ENCODE measurements at places on chromosomes 12 and 14.
A peak's percentile ranks its signal among the peaks of the same experiment; 100 is the strongest.

- no peak for DNase-seq
Observed at GRCh38 chr14:104356738-104357688, 218.6 kb downstream of the KIF26A start.

DNA sequence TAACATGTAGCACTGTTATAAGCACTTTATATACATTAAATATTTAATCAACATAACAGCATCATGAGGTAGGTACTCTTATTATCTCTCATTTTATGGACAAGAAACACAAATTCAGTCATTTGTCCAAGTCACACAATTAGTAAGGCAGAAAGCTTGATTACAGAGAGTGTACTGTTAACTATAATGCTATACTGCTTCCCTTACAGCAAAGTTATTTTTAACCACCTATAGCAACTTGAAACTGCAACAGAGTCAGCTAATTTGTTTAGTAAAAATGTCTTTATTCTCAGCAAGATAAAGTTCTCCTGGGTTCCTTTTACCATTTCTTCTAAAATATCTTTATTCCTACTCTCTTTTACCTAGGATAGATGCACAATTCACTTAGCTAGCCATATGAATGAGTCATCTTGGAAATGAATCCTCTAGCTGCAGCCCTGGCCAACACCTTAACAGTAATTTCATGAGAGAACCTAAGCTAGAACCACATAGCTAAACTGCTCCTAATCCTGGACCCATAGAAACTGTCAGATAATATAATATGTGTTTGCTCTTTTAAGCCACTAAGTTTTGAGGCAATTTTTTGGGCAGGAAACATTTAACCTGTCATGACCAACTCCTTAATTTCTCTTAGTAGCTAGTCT lies 90.2 kb upstream of the HECTD1 start:
- no peak for DNase-seq

DNA sequence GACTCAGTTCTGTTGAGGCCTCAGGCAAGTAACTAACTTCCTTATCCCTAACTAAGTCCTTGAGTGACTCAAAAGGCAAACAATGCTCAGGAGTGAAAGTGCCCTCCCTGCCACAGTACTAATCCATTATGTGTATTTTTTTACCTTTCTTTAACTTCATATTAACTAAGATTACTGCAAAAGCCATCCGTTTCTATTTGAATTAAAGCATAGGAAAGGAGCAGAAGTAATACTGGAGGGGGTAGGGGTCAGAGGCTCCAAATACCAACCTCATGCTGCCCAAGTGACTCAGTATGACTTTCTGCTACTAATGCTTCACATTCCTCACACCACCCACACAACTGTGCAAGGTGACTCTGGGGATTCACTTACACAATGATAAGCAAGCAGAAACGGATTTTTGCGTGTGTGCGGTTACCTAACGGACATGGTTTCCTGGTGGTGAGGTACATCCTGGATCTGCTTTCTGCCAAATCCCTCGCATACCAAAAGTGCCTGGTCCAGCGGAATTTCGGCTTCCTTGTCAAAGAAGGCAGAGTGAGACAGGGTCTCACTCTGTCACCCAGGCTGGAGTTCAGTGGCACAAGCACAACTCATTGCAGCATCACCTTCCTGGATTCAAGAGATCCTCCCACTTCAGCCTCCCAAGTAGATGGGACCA lies 25.1 kb downstream of the MOK start:
- DNase-seq, result no peak

GRCh38 chr12:39123580-39124253 lies 218.3 kb upstream of the CPNE8 start:
- no peak for DNase-seq

DNA sequence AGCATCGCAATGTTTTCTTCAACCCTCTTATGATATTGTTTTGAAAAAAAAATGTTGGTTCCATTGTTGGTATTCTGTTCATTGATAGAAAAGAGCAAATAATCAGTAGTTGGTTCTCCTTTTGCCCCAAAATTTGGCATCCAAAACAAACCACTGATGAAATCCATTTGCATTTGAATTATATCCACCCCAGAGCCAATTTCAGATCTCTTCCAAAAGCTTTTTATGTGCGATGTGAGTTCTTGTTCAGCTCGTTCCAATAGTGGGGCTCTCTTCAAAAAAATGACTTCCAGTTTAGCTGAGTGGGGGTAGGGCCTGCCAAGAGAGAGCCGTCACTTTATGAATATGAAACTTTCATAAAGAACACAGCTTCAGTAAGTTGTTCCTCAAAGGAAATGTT lies 130.7 kb downstream of the DIO2 start:
- DNase-seq, result no peak

GRCh38 chr12:94689002-94689645 lies 38.8 kb upstream of the TMCC3 start:
- DNase-seq, result no peak

GRCh38 chr14:94342334-94342934 lies 19.3 kb upstream of the SERPINA6 start:
- DNase-seq, result peak; percentile 55

GRCh38 chr12:332581-333205 lies 56.4 kb downstream of the KDM5A start:
- no peak for DNase-seq

GRCh38 chr14:64423987-64424386 lies 35.8 kb downstream of the MTHFD1 start:
- peak; percentile 63 for DNase-seq

- DNase-seq, result no peak
Observed at GRCh38 chr12:59147791-59148190, 227.5 kb upstream of the LRIG3 start.

DNA sequence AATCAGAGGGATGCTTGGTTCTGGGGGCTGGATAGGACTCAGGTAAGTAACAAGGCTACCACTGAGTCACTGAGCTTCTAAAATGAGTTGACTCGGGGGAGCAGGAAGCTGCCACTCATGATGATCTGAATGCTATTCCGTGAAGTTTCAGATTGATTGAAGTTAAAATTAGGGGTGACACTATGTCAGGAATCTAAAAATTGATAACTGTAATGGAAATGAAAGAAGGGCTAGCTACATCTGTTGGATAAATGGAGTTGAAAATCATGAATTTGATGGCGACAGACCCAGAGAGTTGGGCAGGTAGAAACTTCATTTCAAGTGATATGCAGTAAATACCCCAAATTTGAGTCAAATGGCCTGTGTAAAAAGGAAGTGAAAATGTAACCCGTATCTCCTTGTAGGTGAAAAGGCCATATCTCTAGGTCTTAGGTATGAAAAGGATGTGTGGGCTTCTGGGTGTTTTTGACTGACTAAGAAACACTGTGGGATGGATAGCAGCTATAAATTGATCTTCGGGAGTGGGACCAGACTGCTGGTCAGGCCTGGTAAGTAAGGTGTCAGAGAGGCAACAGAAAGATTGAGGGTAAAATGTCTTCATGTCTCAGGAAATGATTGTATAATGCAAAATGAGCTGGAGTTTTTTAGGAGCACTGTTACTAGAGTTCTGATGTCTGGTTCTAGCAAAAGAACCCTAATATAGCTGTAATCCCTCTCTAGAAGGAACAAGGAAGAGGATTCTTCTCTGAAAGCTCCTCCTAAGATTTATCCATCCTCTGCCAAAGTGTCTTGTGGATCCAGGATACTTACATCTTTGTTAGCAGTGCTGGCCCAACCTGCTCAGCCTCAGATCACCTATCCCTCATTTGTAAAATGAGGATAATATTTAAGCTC lies 57.3 kb downstream of the DAD1 start:
- no peak for DNase-seq

DNA sequence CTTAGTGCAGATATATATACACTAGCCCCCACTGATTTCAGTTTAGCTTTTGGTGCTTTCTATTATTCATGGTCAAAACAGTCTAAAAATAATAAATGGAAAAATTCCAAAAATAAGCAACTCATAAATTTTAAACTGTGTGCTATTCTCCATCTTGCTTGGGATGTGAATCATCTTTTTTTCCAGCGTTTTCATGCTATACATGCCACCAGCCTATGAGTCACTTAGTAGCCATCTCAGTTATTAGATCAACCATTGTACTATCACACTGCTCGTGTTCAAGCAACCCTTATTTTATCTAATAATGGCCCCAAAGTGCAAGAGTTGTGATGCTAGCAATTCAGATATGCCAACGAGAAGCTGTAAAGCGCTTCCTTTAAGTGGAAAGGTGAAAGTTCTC lies 73.9 kb upstream of the KRR1 start:
- DNase-seq, result no peak

DNA sequence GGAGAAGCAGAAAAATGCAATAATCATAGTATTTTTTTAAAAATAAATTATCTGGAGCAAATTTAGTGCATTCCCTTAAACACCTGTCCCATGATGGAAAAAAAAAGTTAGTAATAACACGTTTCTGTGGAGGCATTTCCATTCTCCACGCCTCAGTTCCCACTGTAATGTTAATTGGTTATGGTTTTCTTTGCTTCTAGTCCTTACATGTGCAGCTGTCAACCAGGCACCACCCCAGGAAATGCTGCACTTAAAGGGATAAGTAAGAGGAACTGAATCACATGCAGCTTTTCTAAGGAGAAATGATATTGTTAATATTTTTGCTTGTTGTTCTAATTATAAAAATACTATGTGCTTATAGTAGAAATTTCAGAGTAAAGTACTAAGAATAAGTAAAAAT lies 240.3 kb downstream of the ZFP36L1 start:
- DNase-seq, result no peak

DNA sequence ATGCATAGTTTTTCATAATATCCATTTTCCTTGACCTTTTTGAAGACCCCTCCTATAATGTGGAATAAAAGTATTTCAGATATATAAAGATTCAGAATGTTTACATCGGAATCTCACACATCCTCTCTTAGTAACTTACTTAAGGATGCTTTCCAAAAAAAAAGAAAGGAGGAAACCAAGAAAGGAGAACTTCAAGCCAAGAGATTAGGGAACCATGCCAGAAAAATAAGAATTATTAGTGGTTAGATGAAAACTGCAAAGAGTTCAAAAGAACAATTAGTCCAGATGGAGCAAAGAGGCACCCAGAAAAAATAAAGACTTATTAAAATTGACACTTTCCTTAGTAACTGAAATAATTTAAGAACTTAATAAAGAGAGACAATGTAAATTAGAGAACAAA lies 179.2 kb downstream of the DUSP6 start:
- DNase-seq, result no peak

- peak; percentile 34 for DNase-seq
Observed at GRCh38 chr12:111685322-111685810, 390 bp downstream of the BRAP start.

- DNase-seq, result no peak
Observed at GRCh38 chr12:104575442-104576186, 118.9 kb downstream of the CHST11 start.

DNA sequence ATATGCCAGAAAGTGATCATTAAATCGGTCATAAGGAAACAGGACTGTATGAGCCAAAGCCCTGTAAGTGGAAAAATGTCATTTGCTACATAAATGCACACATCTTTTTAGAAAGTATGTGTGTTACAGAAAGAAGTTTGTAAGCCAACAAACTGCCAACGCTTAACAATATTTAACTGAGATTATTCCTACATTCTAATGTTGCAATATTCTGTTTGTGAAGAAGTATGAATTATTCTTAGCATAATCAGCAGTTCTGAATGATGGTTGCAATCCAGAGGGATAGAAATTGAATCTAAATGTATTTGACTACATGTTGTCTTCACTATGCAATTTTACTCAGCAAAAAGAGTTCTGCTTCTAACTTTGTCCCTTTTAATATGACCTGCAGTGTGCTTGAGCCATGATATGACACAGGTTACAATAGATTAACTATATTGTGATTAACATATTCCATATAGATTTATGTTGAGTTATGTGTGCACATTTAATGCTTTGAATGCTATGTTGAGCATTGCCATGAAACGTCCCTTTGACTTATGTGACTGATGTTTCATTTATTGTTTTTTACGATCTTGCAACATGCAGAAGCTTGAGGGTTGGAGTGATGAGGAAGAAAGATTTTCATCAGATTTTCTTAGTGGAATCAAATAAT lies 66.8 kb upstream of the PTPRQ start:
- DNase-seq, result no peak

DNA sequence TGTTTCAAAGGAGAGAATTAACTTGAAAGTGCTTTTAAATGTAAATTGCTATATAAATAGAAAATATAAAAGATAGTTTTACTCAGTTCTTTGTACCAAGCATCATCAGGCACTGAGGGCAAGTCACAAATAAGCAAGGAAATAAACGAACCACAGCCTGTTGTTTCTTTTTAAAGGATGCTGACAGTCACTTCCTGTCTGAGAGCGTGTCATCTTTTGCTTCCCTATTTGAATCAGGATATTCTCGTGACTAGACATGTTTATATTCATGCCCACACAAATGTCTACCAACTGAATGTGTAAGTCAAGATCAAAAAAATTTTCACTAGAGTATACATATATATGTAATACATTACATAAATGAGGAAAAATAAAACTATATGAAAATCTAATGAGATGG lies 31.4 kb upstream of the SLC2A13 start:
- DNase-seq, result no peak

GRCh38 chr12:124310178-124310577 lies 15.3 kb downstream of the RFLNA start:
- DNase-seq, result no peak

Measured in stimulated activated CD8-positive, alpha-beta memory T cell treated with anti-CD3 and anti-CD28 coated beads, Interleukin-4, amount 100 ng/mL, for 48 hours (primary cell).